Type B pancreatic cell (in vitro differentiated cells): ENCODE measurements at places on chromosomes 13 and 19. TPM values are rescaled to one million over a fixed set of nuclear protein-coding genes. Genes with fewer than 3 reads are reported as not detected.

- DNase-seq: no peak
Observed at GRCh38 chr19:44540736-44541135, 11.3 kb upstream of the CEACAM20 start.

DNA sequence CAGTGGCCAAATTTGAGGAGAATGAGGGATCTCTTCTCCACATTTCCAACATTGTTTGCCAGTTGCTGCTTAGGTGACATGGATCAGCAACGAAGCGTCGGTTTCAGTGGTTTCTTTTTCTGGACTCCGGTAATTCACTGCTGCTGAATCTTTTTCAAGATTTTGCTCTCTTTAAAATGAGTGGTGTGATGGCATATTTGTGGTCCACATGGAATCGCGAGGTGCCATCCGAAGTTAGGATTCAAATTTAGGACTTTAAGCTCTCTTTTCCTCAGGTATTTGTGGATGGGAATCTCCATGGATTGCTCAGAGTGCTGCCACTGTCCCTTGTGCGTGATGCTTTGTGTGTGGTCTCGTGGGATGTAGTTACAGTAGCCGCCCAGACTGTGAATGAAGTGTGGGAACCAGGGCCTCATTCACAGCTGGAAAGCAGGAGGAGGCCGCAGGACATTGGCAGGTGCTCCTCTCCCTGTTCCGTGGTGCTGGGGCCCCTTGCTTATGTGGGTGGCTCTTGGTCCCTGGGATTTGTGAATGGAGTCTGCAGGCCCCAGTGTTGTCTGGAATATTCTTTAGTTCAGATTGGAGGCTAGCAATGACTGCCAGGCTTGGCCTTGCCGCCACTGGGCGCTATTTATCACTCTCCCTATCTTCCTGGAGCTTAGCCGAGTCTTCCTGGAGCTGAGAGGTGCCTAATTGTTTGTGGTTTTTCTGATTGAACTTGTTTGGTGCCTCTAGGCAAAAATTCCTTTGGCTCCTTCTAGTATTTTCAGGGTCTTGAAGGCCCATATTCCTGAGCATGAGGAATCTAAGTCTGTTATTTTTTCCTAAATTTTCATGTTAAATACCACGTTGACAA is 1.5 kb downstream of the ILF3 start:
- DNase-seq: no peak

DNA sequence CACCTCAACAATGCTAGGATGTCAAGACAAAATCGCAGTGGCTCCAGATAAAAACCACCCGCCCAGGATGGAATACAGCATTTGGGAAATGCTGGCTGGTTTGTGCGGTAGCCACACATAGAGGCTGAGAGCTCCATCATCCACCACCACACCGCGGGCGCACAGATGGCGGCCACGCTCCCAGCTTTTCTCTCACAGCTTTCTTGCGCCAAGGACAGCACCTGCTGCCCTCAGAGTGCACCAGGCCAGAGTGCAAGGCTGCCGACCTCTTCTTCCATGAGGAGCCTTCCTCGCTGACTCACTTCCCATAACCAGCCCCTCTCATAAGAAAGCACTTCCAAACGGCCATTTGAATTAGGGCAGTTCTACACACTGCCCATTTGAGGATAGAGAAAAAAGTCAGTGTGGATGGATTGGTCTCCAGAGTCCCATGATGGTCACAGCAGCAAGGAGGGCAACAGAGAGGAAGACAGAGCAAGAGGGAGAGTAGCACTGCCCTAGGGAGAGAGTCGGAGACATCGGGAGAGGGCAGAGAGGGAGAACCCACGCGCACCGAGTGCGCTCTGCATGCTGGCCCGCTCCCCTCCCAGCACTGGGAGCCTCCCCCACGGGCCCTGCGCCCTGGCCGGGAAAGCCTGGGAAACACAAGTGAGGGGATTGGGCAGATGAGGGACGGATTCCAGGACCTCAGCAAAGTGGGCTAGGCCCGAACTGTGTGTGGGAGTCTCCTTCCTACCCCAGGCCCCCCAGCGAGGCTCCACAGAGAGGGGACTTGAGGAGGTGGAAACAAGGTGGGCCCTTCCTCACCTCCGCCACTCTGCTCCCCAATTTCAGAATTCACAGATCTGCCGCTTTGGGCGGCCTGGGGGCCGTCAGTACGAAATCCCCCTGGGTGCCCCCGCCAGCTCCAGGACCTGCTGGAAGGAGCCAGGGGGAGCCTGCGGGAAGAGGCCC is 156.9 kb downstream of the USP12 start:
- DNase-seq: no peak

DNA sequence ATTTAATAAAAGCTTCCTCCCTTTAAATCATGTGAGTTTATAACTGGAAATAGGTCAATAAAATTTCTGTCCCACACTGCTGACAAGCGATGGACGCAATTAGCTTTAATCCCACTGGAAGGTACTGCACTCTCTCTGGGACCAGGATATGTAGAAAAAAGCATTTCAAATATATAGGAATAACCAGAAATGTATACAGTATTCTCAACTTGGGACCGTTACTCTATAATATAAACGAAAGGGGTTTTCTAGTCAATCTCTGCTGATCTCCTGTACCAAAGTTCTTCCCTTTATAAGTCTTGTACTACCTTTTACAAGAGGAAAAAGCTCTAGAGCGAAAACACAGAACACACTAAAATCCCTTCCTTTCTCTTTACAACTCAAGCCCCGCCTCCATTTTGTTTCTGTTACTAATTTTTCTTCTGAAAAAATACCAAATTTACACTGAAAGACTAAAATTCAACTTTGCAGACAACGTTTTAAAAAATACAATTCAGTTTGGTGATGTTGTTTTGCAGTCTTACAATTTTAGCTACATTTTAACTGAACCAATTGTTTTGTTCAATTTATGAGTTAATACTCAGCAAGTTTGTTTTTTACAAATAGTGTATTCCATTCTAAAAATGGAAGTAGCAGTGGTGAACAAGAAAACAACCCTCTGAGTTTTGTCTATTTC is 1.7 kb upstream of the USPL1 start:
- DNase-seq: no peak

DNA sequence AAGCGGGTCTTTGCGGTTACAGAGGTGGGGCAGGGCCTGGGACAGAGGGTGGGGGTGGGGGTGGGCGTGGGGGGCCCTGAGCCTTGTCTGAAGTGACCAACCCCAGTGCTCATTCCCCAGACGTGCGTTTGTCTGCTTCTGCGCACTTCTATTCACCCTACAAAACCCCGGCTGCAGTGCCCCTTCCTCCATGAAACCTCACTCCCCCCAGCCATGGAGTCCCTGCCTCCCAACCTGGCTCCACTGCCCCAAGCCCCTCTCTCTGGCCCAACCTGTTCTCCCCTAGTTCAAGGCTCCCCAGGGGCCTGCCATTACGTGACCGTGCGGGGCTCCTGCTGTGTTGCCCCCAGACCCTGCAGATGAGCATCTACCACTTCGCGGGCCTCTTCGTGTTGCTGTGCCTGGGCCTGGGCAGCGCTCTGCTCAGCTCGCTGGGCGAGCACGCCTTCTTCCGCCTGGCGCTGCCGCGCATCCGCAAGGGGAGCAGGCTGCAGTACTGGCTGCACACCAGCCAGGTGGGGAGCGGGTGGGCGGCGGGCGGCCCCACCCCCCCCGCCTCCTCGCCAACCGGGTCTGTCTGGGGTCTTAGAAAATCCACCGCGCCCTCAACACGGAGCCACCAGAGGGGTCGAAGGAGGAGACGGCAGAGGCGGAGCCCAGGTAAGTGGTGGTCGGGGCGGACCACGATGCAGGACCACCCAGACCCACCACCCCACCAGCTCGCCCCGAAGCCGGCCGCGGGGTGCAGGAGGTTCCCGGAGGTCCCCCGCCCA is 8.2 kb downstream of the GRIN3B start:
- no peak for DNase-seq

DNA sequence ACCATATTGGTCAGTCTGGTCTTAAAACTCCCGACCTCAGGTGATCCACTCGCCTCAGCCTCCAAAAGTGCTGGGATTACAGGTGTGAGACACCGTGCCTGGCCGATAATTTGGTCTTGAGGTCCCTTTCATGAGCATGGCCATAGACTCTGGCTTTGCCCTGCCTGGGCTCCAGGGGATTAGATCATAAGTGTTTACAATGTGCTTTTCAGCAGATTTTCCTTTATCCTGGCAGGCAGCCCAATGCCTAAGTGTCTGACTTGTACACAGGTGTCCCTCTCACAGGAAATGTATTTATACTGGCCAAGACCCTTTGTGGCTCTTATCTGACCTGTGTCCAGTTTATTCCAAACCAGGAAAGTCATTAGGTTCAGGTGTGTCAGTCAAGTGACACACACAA is 15.9 kb downstream of the BCAM start:
- no peak for DNase-seq

GRCh38 chr19:3503036-3503572 is 2.6 kb upstream of the DOHH start:
- DNase-seq: no peak

Gene NXNL1
- total RNA-seq: not detected in 2 replicates
